ENCODE measurements at places on chromosomes 13 and 19. TPM values are rescaled to one million over a fixed set of nuclear protein-coding genes. Genes with fewer than 3 reads are reported as not detected.
A peak's percentile ranks its signal among the peaks of the same experiment; 100 is the strongest.

DACH1 gene
- total RNA-seq, result 0.66 TPM

SPTBN4 gene
- 0.51 TPM for total RNA-seq

SBK2 gene
- not detected for total RNA-seq

HAUS5 gene
- 28.4 TPM for total RNA-seq

SPINT2 gene
- total RNA-seq, result 53.0 TPM

PLA2G4C gene
- total RNA-seq, result 6.4 TPM

PLIN5 gene
- not detected for total RNA-seq

DNA sequence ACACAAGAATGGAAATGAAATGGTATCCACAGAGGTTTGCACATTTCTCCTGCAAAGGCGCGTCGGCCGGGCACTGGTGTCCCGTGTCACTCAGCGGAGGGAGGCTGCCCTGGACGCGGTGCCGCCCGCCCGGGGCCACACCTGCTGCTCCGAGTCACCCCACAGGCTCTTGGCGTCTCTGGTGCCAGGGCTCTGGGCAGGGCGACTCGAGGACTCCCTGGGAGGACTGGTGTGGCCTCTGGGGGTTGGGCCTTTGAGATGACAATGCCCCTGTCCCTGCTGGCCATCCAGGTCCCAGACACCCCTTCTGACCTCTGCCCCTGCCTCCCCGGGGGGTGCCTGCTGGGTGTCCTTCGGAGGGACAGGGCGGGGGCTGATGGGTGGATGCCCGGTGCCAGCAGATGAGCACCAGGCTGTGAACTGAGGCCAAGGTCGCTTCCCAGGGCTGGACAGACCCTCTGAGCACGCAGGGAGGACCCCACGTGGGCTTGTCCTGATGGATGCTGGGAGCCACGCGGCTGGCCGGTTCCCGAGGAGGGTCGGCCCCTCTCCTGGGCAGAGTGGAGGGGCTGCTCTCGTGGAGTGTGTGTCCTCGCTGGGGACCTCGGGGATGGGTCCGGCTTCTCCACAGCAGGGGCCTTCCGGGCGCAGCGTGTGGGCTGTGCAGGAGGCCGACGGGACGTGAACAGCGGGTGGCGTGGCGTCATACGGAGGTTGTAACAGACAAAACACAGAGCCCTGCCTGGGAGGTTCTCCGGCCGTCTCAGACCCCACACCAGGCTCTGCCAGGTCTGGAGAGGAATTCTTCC, 4.7 kb upstream of the CACTIN start:
- no peak for DNase-seq

- DNase-seq, result no peak
Observed at GRCh38 chr19:10923260-10924112, 5.0 kb downstream of the YIPF2 start.

- DNase-seq, result no peak
Observed at GRCh38 chr13:78587395-78587794, 16.0 kb downstream of the POU4F1 start.

DNA sequence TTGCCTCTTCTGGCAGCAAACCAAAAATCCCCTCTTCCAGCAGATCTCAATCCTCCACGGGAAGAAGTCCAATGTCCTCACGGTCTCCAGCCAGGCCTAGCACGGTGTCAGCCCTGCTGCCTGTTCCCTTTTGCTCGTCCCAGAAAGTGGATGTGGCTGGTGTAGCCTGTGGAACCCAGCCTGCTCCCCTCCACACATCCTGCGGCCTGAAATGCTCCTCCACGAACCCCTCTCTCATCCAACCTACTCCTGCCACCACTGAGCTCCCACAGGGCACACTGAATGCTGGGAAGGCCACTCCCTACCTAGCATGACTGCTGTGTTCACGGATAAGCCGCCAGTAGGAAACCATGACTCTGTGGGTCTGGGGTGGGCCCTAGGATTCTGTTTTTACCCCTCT, 3.0 kb downstream of the MBOAT7 start:
- DNase-seq, result no peak

- DNase-seq, result no peak
Observed at GRCh38 chr13:102724923-102725322, 30.1 kb upstream of the METTL21C start.

GRCh38 chr19:15101479-15102082, 5.6 kb upstream of the SYDE1 start:
- DNase-seq, result peak; percentile 54

DNA sequence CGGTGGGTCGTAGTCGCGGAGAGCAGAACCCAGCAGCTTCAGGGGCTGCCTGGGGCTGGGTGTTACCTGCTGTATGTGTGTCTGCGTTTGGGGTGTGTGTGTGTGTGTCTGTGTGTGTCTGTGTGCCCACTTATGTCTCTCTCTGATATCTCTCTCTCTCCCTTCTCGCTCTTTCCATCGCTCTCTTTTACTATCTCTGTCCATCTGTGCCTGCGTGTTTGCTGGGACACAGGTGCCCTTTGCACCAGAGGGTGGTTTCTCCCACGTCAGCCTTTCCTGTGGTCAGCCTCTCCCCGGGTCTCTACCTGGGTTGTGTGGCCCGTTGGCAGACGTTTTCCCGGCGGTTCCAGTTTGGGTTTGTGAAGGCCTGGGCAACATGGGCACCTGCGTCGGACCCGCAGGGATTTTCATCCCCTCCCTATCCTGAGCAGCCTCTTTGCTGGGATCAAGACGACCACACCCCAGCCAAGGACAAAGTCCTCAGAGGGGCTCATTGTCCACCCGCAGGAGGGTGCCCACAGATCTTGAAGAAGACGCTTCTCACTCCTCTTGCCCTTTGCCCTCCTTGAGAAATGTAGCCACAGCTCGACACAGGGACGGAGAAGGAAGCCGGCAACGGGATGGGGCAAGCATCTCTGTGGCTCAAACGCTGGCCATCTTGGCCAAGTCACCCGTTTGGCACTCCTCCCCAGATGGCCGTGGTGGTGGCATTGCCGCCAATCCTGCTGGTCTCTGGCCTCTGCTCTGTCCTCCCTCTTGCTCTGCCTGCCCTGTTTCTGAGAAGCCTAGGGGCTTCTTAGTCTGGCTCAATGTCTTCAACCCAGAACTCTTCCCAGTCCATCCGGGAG, 43.3 kb downstream of the ZNF146 start:
- DNase-seq, result no peak

- no peak for DNase-seq
Observed at GRCh38 chr13:85719749-85720148, 79.5 kb downstream of the SLITRK6 start.

GRCh38 chr19:2221250-2221831, 14.8 kb downstream of the PLEKHJ1 start:
- DNase-seq, result no peak

DNA sequence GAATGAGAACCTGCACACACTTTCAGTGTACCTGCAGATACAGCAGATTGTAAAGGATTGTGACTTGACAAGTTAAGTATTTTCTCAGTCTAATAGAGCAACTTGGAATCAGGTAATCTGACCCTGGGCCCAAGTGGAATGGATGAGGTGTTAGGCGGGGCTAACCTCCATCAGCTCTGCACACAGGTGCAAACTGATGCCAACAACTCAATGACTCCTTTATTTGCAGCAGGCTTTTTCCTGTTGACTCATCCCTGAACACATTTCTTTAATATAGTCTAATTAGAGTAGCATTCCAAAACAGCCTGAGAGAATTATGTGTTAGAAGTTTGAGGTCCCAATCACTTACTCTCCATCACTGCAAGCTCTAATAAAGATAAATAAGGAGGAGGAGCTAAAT, 48.8 kb downstream of the TPT1 start:
- no peak for DNase-seq

GRCh38 chr19:45079063-45079910, at the start of gene GEMIN7:
GEMIN7 (plus strand) TSS chr19:45079260; CDS start chr19:45090115, 10,855 bp downstream.
- peak; percentile 64 for DNase-seq

DNA sequence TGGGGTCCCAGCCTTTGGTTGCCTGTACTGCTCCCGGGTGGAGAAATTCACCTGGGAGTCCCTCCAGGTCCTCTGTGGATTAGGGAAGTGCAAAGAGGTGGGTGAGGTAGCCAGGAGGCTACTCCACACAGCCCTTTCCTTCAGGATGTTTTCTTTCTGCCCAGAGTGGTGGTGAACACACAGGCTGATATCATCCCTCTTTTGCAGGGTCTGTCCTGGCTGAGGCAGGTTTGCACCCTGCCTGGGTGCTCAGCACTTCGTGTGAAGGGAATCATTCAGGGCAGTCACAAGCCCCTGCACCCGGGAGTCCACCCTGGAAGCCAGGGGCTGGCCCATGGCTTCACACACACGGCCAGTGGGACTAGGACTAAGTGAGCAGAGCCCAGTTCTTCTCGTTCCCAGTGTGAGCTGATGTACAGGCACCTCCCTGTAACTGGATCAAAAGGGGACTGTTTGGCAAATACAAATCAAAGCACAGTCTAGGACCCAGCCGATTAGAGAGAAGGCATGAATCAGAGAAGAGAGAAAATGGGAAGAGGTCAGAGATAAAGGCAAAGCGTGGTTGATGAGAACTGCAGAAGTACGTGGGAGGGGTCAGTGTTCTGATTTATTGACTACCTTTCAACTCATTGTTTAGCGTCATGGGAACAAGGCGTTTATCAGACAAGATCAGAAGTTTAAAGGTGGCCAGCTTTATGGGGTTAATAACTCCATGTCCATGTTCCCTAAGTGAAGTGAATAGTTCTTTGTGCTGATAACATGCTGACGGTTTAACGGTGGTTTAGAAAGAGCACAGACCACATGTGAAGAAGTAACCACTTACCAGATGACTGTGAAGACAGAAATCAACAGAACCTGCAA, 30.4 kb upstream of the SPATA13 start:
- DNase-seq, result no peak

DNA sequence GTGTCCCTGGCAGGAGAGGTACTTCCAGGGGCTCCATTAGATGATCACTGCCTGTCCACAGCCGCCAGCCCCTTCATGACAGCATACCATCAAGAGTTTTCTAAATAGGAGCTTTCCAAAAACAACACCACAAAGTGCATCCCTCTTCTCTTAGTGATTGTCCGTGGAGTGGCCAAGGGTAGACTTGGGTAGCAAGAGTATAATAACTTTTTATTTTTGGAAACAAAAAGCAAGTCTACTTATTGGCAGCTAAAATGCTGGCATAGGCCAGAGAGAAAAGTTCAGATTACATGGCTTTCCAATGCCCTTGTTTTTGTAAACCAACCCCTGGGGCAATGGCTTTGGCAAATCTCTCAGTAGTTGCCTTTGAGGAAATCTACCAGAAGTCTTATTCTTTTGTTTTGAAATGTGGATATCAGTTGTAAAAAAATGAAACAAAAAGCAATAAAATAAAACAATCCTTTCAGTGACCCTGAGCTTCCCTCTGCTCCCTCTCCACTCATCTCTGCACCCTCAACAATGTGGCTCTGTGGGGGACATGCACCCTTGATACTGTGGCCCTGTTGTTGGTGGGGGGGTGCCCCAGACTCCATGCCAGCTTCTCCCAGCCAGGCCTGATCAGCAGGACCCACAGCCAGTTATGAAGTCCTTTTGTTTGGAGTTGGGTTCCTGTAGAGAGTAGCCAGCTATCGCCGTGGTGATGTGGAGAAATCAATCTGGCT, 294.1 kb downstream of the DLEU7 start:
- DNase-seq, result no peak

GRCh38 chr19:19451429-19452242, 46.2 kb downstream of the GATAD2A start:
- peak; percentile 38 for DNase-seq

- no peak for DNase-seq
Observed at GRCh38 chr19:29329460-29330134, 116.6 kb upstream of the UQCRFS1 start.

DNA sequence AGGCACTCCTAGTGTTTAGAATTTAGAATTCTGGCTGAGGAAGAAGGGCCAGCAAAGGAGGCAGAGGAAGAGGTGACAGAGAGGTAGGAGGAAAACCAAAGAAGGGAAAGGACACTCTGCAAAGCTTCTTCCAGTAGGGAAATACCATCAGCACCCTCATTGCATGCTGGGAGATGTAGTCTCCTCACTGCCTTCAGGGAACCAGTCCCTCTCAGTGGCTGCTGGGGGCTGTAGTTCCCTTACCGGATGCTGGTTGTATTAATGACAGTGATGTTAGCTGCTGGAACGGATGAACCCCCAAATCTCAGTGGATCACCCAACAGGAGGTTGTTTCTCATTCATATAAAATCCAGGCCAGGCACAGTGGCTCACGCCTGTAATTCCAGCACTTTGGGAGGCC, 10.1 kb downstream of the GRIN2D start:
- DNase-seq, result no peak

GRCh38 chr13:106744516-106744915, 176.6 kb upstream of the ARGLU1 start:
- no peak for DNase-seq

GRCh38 chr19:28472843-28473242, 740.1 kb downstream of the UQCRFS1 start:
- DNase-seq, result no peak
